ENCODE measurements at places on chromosomes 2 and 18.

- peak; percentile 56 for DNase-seq
These were observed 38.7 kb downstream of the MCFD2 start for GRCh38 chr2:46876741-46877384.

DNA sequence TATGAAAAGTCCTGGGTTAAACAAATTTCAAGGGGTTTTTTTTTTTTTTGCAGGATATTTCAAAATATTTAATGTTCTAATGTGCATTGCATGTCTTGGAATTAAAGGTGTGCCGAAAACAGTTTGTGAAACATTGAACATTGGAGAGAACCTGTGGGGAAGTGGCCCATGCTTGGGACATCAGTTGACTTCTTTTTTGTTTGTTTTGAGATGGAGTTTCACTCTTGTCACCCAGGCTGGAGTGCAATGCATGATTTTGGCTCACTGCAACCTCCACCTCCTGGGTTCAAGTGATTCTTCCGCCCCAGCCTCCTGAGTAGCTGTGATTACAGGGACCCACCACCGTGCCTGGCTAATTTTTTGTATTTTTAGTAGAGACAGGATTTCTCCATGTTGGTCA is 71.0 kb upstream of the RAPH1 start:
- no peak for DNase-seq

DNA sequence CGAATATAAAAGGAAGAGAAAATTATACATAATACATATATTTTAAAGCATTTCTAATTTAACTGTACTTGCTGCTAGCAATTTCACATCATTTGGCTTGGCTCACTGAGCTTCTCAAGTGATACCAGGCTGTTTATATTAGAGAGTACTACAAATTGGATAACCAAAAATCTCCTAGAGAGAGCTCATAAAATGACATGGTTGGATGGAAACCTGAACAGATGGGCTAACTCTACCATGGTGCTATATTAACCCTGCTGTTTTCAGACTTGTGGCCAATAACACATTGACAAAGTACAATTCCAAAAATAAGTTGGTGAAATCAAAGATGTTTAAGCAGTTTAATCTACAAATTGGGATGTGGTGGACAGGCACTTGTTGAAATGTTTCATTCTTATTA is 364.4 kb upstream of the GCFC2 start:
- DNase-seq, result no peak

- DNase-seq, result no peak
These were observed 140.4 kb downstream of the KCTD1 start for GRCh38 chr18:26407736-26408601.

DNA sequence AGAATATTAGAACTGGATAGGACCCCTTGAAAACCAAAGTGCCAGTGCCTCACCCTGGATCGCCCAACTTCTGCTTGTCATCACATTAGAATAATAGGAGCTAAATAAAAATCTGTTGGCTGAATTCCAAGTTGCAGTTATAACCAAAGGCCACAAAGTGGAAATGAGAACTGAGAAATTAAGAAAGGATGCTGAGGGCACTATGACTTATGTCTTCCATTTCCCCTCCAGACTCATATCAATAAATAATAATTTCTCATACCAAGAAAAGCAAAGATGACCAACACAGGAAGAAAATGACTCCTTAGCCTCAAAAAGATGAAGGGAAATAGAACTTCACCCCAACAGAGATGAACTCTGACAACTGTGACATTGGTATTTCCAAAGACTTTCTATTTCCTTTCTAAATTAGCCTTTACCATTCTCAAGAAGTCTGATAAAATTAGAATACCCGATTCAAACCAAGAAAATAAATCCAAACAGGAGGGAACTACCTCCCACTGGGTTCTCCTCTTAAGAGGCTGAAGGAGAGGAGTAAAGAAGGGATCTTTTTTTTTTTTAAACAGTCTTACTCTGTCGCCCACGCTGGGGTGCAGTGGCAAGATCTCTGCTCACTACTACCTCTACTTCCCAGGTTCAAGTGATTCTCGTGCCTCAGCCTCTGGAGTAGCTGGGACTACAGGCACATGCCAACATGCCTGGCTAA is 46.5 kb upstream of the EPG5 start:
- DNase-seq, result no peak

DNA sequence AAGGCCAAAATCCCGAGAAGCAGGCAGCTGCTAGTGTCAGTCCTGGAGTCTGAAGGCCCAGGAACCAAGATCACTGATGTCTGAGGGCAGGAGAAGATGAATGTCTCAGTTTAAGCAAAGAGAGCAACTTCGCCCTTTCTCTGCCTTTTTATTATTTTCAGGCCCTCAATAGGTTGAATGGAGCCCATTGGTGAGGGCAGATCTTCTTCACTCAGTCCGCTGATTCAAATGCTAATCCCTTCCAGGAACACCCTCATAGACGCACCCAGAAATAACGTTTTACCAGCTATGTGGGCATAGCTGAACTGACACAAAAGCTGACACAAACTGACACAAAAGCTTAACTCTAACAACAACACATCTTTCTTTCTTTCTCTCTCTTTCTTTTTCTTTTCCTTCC is 78.0 kb upstream of the KCNJ3 start:
- DNase-seq, result no peak
